ENCODE measurements at places on chromosomes 4 and X.

DNA sequence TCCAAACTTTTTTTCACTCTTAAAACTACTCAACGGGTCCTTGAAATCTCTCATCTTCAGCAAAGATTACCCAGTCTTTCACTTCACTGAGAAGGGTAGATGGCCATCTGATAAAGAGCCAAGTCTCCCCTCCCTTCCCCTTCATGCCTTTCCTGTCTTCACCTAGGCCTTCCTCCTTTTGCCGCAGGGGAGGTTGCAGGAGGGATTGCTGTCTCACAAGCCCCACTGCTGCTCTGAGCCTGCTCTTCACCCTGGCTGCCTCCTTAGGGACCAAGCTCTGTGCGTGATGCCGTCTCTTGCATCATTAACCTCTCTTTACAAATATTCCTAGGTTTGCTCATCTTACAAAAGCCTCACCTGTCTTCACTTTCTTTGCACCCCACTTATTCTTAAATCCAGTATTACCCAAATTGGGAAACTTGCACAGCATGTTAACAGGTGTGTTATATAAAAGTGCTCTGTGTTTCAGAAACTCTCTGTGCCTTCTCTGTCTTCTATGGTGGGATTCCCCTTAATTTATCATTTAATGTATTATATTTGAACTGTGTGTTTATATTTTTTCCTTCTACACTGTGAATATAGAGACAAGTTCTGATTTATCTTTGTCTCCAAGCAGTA is 3.8 kb downstream of the ZFX start:
- DNase-seq: no peak

DNA sequence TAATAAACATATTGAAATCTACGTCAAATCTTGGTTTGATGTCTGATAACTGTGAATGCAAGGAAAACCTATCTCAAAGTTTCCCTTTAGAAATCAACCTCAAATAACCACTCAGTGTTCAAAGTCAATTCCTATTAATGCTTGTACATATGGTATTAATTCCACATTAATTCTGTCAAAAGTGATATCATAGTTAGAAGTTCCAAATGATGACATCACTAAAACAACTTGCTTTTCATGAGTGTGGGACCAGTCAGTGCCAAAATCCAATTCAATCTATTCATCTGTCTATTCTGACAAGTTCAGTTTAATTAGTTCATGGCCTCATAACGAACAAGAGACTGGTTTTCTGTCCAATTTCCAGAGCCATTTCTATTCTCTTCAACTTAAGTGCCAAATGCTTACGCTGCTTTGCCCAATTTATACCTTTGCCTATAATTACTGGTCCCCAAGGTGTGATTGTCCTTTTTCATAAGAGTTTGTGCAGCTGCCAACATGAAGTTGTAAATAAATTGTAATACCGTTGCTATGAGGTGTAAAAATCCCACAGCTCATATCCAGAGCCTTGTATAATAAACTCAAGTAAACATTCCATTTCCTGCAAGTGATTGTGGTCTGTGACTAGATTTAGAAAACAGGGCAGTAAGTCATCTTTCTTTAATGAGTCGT is 476.2 kb downstream of the RAB28 start:
- DNase-seq: peak; percentile 22

GRCh38 chrX:42837101-42837726 is 59.3 kb upstream of the PPP1R2C start:
- DNase-seq: no peak

DNA sequence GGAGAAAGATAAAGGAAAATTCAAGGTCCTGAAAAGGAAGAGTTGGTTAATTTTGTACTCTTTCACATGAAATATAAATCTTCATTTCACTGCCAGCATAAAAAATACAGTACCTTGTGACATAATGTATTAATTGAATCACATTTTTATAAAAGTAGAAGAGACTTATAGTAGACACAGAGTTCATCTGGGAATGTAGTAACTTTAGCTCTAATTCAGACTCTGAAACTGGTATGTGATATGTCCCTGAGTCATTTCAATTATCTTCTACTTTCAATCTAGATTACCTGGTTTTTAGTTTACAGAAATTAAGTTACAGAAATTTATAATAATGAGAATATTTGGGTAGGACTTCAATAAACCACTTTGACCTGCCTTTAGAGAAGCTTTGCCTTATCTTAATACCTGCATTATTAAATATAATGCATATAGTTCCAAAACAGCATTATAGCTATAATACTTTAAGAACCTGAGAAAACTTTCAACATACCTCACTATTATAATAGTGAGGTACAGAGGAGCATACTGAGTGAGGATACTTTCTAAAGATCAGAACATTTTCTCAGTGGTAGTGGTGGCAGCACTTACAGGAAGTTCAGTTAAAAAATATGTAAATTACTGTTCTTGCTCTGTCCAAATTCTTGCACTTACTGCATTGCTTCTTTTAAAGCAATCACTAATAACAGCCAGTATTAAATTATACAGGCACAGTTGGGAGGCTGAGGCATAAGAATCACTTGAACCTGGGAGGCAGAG is 11.2 kb downstream of the NEK1 start:
- no peak for DNase-seq

DNA sequence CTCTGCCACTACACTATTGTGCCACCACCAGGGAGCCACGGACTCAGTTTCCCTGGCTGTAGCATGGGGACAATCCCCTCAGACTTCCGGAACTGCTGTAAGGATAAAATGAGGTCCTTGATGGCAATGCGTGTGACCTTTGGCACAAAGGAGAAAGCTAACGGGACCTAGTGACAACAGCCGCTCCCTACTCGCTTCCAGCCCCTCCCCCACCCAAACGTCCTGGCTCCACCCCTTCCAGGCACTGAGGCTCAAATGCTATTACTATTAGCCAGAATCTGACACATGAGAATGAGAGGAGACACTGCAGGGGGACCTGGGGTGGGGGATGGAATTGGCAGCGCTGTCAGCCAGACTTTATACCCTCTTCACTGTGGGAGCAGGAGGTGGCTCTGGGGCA is 5.4 kb upstream of the DUSP9 start:
- DNase-seq: no peak

GRCh38 chr4:3107691-3108121 is 33.2 kb downstream of the HTT start:
- DNase-seq: no peak

DNA sequence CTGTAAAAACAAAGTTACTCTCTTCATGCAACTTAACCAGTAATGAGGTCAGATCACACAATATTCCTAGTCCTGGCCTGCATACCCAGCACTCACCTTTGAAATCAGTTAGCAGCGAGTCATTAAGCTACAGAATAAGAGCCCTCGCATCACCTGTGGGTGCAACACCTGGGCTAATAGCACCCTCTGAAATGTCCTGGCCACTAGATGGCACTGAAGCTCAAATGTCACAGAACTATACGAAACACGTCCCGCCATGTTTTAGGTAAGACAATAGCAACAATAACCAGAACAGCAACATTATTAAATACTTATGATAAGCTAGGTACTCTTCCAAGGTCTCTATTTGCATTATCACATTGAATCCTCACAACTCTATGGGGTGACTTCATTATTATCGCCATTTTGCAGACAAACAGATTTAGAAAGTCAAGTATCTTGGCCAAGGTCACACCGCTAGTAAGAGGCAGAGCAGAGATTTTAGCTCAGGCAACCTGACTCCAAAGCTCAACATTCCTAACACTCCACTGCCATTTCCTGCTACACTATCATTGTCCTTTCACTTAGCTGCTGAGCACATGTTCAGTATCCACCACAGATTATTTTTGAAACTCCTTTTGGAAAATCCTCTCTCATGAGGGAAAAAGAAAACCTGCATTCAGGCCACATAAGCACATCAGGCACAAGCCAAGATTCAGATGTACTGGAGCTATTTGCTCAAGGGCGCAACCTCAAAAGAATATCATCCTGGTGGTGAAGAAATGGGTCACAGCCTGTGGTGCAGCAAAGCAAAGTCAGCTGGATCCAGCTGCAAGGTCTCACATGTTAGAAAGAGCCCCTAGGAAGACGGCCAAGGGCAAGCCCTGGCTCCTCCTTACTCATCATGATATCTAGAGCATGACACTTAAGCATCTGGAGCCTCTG is 59.5 kb upstream of the KDR start:
- peak; percentile 86 for DNase-seq

DNA sequence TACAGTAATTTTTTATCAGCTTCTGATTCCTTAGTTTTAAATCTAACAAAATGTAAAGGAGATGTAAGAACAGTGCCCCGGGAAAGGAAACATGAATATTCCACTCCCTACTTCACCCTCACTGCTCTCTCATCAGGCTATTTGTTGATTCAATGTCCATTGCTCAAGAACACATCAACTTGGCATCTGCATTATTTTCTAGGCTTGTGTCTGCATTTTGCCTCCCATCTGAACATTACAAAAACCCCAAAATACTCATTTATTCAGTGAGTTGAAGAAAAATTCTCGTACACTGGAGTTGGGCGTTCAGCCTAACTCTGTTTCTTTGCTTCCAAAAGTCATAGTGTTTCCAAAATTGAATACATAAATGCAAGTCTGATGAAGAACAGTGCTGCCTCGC is 25.6 kb downstream of the ARHGAP6 start:
- no peak for DNase-seq

GRCh38 chr4:133157460-133158160 is 8.5 kb downstream of the PCDH10 start:
- DNase-seq: no peak

DNA sequence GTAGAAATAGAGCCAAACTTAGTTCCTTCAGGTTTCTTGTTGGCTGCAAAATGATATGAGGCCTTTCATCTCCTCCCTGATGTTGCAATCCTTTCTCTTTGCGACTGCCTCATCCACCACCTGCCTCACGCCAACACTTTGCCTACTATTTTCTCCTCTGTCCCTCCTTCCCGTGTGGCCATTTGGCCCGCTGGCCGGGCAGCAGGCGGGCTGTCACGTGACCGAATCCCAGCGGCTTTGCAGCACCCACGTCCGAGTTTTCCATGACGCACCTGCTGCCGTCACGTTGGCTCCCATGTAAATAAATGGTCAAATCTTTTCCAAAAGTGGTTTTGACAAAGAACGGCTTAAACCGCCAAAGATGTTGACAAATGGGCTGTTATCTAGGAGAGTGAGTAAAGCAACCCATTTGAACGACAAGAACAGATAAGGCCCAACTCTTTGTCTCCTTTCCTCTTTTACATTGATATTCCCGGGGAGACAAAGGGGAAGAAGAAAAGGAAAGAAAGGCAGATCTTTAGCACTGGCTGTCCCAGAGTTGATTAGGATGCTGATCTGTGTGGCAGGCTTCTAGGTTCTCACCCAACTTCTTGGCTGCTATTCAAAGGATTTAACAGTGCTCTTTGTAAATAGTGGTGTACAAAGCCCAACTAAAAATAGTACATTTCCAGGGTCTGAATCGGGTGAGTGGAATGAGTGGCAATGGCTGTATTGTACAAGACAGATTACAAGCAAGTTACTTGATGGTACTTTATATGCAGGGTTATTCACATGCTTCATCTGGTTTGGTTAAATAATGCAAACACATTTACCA is 174.2 kb upstream of the JADE1 start:
- peak; percentile 93 for DNase-seq

- DNase-seq: peak; percentile 86
These were observed 615 bp downstream of the NEXMIF start for GRCh38 chrX:74924449-74925224.

DNA sequence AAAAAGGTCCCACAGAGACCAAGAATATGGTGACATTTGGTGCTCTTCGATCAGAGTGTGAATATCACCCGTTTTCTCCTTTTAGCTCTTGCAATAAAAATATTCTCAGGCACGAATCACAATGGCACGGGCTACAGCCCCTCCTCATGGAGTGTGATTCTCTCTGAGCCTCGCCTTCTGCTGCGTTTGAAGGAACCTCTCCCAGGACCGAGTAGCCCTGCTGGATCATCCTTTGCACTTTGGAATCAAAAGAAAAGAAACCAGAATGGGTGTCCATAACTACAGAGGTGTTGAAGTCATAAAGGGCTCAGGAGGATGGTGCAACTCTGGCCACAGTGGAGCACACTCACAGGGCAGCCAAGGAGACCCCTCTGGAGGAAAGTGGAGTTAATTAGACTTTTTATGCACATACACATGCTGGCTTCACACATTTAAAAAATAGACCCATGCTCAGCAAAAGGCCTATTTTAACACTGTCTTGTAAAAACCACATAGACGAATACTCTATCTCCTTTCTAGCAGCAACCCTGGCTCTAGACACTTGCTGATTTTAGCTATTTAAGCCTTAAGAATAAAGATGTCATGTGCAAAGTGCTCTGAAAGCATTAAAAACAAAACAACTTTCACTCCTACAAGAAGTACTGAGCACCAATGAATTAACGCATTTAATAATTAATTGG is 19.1 kb downstream of the MAML3 start:
- no peak for DNase-seq

GRCh38 chr4:95693594-95693993 is 144.8 kb upstream of the UNC5C start:
- DNase-seq: peak; percentile 67

GRCh38 chr4:99593781-99594641 is 19.4 kb downstream of the MTTP start:
- DNase-seq: no peak

- DNase-seq: no peak
These were observed 335.0 kb upstream of the GALNTL6 start for GRCh38 chr4:171478181-171478580.

- DNase-seq: peak; percentile 65
These were observed 81.5 kb upstream of the EGFL6 start for GRCh38 chrX:13487731-13488505.

- DNase-seq: no peak
These were observed 20.7 kb downstream of the TMA16 start for GRCh38 chr4:163515198-163515597.

GRCh38 chr4:149914119-149915115 is 98.8 kb upstream of the IQCM start:
- DNase-seq: peak; percentile 84

DNA sequence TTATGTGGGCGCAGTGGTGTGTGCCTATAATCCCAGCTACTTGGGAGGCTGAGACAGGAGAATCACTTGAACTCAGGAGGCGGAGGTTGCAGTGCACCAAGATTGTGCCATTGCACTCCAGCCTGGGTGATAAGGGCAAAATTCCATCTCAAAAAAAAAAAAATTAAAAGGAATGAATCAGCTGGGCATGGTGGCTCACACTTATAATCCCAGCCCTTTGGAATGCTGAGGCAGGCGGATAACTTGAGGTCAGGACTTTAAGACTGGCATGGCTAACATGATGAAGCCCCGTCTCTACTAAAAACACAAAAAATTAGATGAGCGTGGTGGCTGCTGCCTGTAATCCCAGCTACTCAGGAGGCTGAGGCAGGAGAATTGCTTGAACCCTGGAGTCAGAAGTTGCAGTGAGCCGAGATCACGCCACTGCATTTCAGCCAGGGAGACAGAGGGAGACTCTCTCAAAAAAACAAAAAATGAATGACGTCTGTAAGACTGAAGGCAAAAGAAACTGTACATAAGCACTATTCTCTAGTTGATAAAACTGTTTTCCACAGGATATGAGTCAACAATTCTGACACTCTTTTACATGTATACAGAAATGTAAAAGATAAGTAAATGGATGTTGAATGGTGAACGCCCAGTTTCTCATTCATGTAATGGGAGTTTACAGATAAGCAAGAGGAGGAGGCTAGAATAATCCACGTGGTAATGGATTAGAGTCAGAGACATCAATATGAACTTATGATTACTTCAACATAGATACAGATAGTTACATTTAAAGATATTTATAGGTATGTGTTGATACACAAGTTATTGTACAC is 22.2 kb downstream of the CENPC start:
- DNase-seq: no peak

- no peak for DNase-seq
These were observed 353.0 kb upstream of the GALNT7 start for GRCh38 chr4:172815499-172816164.
